ENCODE measurements at places on chromosomes 1 and 21. TPM values are rescaled to one million over a fixed set of nuclear protein-coding genes. Genes with fewer than 3 reads are reported as not detected.

- no peak overlapping the region for H3K4me3 ChIP-seq
- no peak overlapping the region for H3K27ac ChIP-seq
- peaks cover 5% of the 10 kb centered on the region for H3K4me1 ChIP-seq
- DNase-seq, result no peak
- H3K27me3 ChIP-seq, result no peaks in the 10 kb centered on the region
Observed at GRCh38 chr1:11434501-11434900, 44.5 kb upstream of the DISP3 start.

GRCh38 chr1:13930151-13930550 is 230.2 kb downstream of the PRDM2 start:
- H3K4me3 ChIP-seq, result no peak overlapping the region
- H3K36me3 ChIP-seq, result no peaks in the 10 kb centered on the region
- DNase-seq, result no peak
- H3K27ac ChIP-seq, result no peak overlapping the region

DNA sequence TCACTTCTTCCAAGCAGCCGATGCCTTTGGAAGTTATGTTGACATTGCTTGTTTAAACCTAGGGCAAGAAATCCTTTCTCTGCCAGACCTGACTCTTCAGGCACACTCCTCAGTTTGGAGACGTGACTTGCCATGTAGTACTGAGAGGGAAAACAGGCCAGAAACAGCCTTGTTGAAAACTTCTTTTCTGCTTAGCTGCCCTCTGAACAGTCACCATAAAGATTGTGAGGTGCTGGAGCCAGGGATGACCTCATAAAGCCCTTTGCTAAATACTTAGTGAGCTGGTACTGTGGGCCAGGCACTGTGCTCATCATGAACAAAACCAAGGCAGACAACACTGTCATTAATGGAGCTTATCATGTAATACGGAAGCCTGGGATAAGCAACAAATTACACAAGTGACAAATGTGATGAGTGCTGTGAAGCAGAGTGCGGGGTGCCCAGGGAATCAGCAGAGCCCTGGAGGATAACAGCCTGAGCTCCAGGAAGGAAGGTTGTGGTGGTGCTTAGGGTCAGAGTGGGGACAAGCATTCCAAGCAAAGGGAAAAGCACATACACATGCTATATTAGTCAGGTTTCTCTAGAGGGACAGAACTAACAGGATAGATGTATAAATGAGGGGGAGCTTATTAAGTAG is 42.4 kb downstream of the MTARC1 start:
- no peak overlapping the region for H3K4me3 ChIP-seq
- H3K27me3 ChIP-seq, result peaks cover 17% of the 10 kb centered on the region
- H3K27ac ChIP-seq, result no peak overlapping the region

GRCh38 chr21:41090981-41091380 is 77.0 kb upstream of the BACE2 start:
- H3K27ac ChIP-seq, result no peak overlapping the region
- H3K4me3 ChIP-seq, result no peak overlapping the region
- H3K36me3 ChIP-seq, result no peaks in the 10 kb centered on the region
- peaks cover 20% of the 10 kb centered on the region for H3K27me3 ChIP-seq
- no peak for DNase-seq
- no peaks in the 10 kb centered on the region for H3K4me1 ChIP-seq

DNA sequence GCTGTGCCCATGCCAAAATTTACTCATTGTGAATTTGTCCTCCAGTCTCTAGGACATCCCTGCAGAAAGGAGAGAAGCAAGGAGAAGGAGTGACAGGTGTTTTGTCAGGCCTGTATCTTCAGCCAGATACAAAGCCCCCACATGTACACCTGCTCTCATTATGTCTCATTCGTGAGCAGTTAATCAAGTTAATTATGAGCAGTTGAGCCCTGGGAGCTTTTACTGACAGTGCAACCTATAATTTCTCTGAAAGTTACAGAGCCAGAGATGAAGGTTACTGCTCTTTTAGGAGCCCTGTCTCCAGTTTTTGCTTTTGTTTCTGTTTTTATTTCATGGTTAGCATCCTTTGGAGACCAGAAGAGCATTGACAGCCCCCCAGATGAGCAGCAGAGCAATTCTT is 5.0 kb upstream of the ILDR2 start:
- H3K36me3 ChIP-seq, result no peaks in the 10 kb centered on the region
- no peak for DNase-seq
- no peak overlapping the region for H3K4me3 ChIP-seq
- H3K27ac ChIP-seq, result no peak overlapping the region

GRCh38 chr1:10967090-10967489 is 45.4 kb upstream of the TARDBP start:
- H3K4me3 ChIP-seq, result no peak overlapping the region
- DNase-seq, result no peak
- peaks cover 18% of the 10 kb centered on the region for H3K4me1 ChIP-seq

DNA sequence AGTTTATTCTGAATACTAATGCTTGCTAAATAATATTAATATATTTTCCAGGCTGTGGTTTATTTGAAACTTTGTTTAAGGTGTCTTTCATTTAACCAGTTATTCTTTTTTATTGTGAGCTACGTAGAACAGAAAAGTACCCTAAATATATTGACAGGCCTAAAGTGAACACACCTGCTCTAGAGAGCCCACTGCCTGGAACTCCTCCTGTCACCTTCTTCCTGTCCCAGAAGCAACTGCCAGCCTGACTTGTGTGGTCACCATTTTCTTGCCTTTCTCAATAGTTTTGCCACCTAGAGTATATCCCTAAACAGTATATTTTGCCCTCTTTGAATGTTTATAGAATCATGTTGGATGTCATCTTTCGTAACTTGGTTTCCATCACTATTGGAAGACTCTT is 48.5 kb downstream of the SCCPDH start:
- no peaks in the 10 kb centered on the region for H3K4me1 ChIP-seq
- H3K4me3 ChIP-seq, result no peak overlapping the region
- no peak for DNase-seq
- H3K36me3 ChIP-seq, result peaks cover 15% of the 10 kb centered on the region
- no peak overlapping the region for H3K27ac ChIP-seq

- H3K27ac ChIP-seq, result peak overlapping the region; percentile 16
- H3K27me3 ChIP-seq, result peaks cover 5% of the 10 kb centered on the region
- H3K36me3 ChIP-seq, result no peaks in the 10 kb centered on the region
- DNase-seq, result no peak
- H3K4me3 ChIP-seq, result no peak overlapping the region
- peaks cover 14% of the 10 kb centered on the region for H3K4me1 ChIP-seq
Observed at GRCh38 chr1:93751377-93752250, 70.0 kb upstream of the BCAR3 start.

GRCh38 chr1:150550222-150551050 is 1.2 kb downstream of the ADAMTSL4 start:
- no peak for DNase-seq
- H3K36me3 ChIP-seq, result no peaks in the 10 kb centered on the region
- no peak overlapping the region for H3K4me3 ChIP-seq
- H3K4me1 ChIP-seq, result peaks cover 18% of the 10 kb centered on the region
- peaks cover 50% of the 10 kb centered on the region for H3K27me3 ChIP-seq
- no peak overlapping the region for H3K27ac ChIP-seq

DNA sequence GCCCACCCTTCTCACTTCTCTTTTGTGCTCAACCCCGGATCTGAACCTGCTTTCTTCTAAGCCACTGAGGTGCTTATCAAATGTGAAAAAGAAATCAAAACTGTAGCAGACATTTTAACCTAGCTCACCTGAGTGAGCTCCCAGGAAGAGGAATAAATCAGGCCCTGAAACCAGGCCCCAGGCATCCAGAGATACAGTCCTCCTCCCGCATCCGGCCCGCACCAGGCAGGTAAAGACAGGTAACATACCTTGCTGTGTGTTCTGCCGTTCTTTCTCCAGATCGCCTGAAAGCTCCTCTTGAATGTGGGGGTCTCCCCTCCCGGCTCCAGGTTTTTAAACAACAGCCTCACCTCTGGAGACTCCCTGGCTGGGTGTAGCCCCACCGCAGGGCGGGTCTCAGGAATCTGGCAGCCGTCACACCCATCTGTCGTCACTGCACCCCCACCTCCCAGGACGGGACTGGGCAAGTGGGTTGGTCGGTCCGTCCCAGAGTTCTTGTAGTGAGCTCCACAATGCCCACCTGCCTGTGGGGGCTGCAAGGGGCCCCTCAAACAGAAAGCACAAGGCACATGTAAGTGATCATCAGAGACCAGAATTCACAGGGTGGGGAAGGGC is at the start of gene LAMB3:
LAMB3 (minus strand) TSS at position 305 of the 615 bp plus-strand sequence. CDS start 1,481 bp downstream, outside the sequence.
- no peak for DNase-seq
- no peak within 1 kb of the TSS for H3K4me3 ChIP-seq
- H3K27me3 ChIP-seq, result no peaks in the 10 kb centered on the region
- H3K27ac ChIP-seq, result no peak within 1 kb of the TSS

GRCh38 chr1:241918879-241919278 is 38.7 kb upstream of the BECN2 start:
- H3K27me3 ChIP-seq, result no peaks in the 10 kb centered on the region
- no peaks in the 10 kb centered on the region for H3K4me1 ChIP-seq
- H3K27ac ChIP-seq, result no peak overlapping the region
- H3K4me3 ChIP-seq, result no peak overlapping the region

- no peak overlapping the region for H3K4me3 ChIP-seq
- no peaks in the 10 kb centered on the region for H3K4me1 ChIP-seq
- H3K27ac ChIP-seq, result no peak overlapping the region
- DNase-seq, result no peak
- H3K36me3 ChIP-seq, result no peaks in the 10 kb centered on the region
- H3K27me3 ChIP-seq, result no peaks in the 10 kb centered on the region
Observed at GRCh38 chr1:7457811-7458210, 313.3 kb upstream of the VAMP3 start.

DNA sequence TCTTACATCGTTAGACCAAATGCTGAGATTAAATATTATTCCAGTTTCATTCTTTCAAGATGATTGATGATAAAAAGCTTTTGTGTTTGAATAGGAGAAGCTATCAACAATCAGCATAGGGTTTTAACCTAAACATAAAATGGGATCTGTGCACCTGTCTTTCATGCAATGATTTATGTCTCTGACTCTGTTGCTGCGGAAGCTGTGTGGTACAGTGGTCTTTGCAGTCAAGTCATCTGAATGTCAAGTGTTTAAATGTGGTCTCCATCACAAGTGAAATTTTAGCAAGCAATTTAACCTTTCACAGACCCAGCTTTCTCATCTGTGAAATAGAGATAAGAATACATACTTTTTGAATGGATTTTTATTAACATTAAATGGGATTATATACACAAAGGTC is 107.2 kb downstream of the PLPPR5 start:
- DNase-seq, result no peak
- no peak overlapping the region for H3K27ac ChIP-seq
- no peaks in the 10 kb centered on the region for H3K27me3 ChIP-seq
- H3K36me3 ChIP-seq, result peaks cover 2% of the 10 kb centered on the region
- no peak overlapping the region for H3K4me3 ChIP-seq

SYTL1 gene
- 39.6 TPM for total RNA-seq

PAQR7 gene
- 9.2 TPM for total RNA-seq

GBP6 gene
- 0.38 TPM for total RNA-seq

CRP gene
- total RNA-seq, result not detected

CLDN17 gene
- total RNA-seq, result not detected

OXCT2 gene
- 3.8 TPM for total RNA-seq

All from activated naive CD8-positive, alpha-beta T cell treated with anti-CD3 and anti-CD28 coated beads for 36 hours (primary cell).